Hypothalamus (tissue), 51 donors: ENCODE measurements at places on chromosomes 3 and 15.
A peak's percentile ranks its signal among the peaks of the same experiment; 100 is the strongest.

DNA sequence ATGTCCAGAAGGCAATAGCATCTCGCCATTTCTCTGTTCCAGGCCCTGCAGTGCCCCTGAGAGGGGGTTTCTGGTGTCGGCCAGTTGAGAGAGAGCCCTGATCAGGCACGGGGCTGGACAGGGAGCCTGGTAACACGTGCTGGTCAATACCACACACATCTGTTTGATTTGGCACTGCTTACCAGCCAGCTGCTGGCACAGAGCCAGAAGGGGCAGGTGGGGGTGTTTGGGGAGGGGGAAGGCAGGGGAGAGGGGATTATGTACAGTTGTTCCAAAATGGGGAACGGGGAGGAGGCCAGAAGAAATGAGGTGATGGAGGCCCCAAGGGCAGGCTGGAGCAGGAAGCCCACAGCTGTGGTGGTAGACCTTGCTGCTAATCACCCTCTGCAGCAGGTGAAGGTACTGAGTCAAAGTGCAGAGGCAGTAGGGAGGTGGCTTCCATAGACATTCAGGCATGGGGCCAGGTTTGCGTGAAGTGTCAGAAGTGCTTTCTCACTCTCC, 153.5 kb upstream of the LPP start:
- DNase-seq, result no peak

GRCh38 chr3:60659098-60659497, 592.2 kb downstream of the FHIT start:
- no peak for DNase-seq

DNA sequence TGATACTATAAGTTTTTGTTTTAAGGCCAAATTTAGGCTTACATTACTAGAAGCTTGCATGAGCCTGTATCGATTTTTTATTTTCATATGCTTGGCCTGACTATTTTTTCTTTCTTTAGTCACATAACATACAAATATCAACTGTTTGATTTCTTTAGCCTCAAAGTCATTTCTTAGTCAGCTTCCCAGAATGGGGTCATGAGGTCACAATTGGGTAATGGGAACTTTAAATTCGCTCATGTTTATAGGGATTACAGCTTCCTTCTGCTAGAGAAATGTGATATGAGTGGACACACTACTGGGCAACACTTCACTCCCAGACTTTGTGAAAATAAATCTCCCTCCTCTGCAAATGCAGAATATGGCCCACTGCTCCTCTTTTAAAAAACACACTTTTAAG, 9.1 kb upstream of the TIPARP start:
- DNase-seq, result no peak

GRCh38 chr3:43043071-43043766, 62.7 kb downstream of the POMGNT2 start:
- no peak for DNase-seq

DNA sequence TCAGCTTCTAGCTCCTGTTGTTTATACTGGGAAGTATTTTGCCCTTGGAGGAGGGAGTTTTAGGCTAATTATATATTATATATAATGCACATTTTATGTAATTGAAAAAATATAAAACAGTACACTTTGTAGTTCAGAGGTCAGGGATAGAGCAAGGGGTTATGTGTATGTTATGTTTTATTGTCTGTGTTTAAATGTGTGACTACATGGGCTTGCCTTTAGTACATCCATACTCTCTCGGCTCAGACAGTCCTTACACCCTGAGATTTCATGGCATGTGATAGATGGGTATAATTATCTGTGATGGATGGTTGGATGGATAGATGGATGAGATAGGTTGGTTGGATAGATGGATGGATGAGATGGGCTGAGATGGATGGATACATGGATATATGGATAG, 17.4 kb upstream of the ST3GAL6 start:
- DNase-seq, result no peak

GRCh38 chr15:40247406-40247971, 8.6 kb downstream of the PAK6 start:
- DNase-seq, result no peak

GRCh38 chr3:16904423-16905417, 20.0 kb downstream of the PLCL2 start:
- no peak for DNase-seq

DNA sequence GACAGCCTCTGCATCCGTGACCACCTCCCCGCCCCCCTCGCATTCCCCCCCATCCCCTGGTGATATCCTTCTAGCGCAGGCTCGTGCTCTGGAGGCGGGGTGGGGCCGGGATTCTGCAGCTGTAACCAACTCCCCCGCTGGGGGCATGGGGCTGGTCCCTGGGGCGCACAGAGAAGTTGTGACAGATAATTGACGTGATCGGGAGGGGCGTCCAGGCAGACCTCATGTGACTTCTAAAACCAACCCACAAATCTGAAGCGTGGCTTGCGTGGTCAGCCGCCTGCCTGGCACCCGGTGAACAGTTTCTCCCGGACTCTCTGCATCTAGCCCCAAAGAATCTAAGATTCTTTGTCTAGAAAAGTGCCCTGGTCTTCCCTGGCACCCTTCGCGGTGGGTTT, 100.6 kb upstream of the IGF1R start:
- DNase-seq, result no peak

GRCh38 chr3:76456322-76456721, 583.6 kb upstream of the ROBO2 start:
- DNase-seq, result no peak

GRCh38 chr15:89806559-89807550, 7.8 kb downstream of the ANPEP start:
- no peak for DNase-seq

DNA sequence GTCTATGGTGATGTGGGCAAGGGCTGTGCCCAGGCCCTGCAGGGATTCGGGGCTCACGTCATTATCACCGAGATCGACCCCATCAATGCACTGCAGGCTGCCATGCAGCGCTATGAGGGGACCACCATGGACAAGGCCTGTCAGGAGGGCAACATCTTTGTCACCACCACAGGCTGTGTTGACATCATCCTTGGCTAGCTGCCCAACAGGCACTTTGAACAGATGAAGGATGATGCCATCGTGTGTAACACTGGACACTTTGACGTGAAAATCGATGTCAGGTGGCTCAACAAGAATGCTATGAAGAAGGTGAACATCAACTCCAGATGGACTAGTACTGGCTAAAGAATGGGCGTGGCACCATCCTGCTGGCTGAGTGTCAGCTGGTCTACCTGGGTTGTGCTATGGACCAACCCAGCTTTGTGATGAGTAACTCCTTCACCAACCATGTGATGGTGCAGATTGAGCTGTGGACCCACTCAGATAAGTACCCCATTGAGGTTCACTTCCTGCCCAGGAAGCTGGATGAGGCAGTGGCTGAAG, 6.1 kb upstream of the USP8 start:
- DNase-seq, result no peak

DNA sequence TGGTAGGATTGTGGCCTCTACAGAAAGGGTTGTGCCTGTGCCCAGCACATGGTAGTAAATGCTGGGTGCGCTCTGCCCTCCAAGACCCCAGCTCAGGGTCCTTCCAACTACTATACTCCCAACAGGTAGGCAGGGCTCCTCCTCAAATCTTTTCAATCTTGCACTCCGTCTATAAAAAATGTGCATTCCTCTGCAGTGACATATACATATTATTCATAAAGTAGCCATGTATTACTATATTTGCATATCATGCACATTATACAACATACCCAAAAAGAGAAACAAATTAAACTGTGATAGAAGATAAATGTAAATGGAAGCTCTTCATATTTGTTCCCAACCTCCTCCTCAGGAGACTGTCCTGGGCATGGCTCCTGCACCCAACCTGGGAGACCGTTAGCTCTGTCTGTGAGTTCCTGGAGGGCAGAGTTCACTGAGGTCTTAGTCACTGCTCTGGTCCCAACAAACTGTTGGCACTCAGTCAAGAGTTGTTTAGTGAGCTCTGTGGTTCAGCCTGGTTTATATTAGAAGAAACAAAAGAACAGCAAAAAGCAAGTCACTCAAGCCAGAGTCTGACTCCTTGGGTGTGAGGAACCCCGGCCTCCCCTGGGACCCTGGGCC, 47.7 kb upstream of the GRIP2 start:
- DNase-seq, result no peak

DNA sequence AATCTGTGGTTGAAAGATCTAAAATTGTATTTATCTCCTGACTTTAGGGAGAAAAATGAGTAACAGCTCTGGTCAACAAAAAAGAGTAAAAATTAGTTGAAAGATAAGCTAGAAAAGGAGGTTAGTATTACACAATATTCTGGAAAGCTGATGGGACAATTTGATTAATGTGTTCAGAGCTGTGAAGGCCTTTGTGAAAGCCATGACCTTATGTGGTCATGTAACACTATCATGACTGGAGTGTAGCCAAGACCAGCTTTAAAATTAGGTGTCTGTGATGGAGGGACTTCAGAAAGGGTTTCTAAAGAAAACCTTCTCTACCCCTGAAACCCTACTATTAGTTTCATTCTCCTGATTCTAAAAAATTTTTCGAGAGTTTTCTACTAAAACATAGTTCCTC, 127.2 kb downstream of the NFKBIZ start:
- DNase-seq, result no peak

- DNase-seq, result no peak
These were observed 7.7 kb downstream of the CCR9 start for GRCh38 chr3:45894015-45894414.

DNA sequence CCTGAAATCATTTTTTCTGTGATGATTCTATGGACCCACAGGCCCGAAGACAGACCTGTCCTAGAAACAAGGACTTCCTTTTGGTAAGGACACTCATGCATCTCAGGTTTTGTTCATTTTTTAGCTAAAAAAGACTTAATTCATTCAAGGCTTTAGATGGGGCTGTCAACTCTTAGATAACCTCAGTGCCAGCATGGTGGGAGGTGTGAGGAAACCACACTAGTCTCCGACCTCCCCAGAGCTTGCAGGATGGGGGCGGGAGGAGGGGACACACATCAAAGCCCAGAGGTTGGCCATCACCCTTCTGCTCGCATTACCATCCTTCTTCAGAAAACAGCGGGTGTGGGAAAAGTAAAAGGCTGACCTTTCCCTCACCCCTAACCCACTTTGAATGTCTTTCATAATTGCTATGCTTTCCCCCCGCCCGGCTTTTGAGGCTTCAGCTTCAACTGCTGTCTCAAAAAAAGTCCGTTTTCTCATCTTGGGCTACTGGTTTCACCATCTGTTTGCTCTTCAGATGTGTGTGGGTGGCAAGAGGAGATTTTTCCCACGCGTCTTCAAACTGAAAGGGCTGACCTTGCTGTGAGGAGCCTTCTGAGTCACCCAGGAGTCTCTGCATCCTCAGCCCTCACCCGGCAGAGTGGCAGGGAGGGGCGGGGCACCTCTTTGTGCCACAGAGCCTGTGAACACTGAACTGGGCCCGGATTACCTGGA, 27.6 kb upstream of the CXCR6 start:
- DNase-seq, result no peak

DNA sequence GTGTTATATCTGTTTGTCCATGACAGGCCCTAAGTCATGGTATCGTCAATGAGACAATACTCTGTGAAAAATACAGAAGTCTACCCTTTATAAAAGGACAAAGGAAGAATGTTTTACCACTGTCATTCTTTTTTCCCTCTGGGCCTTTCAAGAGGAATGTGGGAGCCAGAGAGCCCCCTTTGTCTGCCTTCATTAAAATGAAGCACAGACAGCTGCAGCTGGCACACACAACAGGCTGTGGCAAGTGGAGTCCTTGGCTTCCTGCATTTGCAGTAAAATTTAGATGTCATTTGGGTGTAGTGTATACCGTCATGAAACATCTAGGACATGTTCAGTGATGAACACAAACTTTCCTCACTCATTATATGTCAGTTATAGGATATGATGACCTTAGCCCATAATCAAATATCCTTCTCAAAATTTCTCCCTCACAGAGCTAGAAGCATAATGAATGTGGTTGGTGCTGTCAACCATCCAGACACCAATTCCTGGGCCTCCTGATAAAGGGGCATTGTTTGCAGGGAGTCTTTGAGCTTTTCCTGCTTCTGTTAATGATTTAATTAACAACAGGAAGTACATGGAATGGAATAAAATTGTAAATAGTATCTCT, 76.4 kb downstream of the DHX36 start:
- DNase-seq, result no peak

DNA sequence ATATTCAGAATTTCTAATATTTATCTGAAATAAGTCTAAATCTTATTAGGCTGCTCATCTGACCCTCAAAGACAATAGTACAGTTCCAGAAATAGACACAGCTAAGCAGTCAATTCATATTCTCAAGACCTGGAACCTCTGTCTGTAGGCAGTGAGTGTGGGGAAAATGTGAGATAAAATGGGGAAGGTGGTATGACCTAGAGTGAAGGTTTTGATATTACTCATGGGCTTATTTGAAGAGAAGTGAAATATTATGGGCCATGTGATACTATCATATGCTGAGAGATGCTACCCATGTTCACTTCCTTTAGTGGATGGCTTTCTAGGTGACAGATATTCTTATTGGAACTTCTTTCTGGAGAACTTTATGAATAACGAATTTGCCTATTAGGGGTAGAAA, 33.5 kb downstream of the TGFBR2 start:
- DNase-seq, result no peak

DNA sequence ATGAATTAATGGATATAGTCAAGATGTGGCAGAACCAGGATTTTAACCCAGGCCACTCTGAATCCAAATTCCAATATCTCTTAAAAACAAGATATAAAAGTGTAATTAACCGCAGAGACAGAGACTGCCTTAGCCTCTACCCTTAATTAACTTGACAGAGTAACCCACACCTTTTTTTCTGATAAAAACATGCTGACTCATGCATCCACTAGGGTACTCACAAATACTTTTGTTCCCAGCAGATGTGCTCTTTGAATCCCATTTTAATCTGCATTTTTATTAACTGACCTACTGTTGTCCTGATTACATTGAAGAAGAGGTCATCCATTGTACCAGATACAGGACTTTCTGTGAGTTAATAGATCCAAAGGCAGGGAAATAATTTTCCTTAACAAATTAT, 278.3 kb downstream of the CHL1 start:
- no peak for DNase-seq

- DNase-seq, result no peak
These were observed 176.0 kb upstream of the BCHE start for GRCh38 chr3:166013073-166013679.

DNA sequence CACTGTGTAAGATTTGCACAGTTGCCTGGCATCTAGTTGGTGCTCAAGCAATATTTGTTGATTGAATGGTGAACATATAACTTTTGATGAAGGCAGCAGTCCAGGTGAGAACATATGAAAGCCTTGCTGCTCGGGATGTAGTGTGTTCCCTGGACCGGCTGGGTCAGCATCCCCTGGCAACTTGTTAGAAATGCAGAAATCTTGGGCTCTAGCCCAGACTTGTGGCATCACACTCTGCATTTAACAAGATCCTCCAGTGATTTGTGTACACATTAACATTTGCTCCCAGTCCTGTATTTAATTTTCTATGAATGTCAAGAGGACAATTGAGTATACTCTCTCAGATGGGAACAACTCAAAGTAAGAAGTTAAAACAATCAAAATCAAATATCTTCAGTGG, 69.0 kb upstream of the SAMMSON start:
- peak; percentile 76 for DNase-seq

- DNase-seq, result no peak
These were observed 370.4 kb upstream of the TGFBR2 start for GRCh38 chr3:30236011-30236410.

- no peak for DNase-seq
These were observed 584 bp upstream of the LARS2 start for GRCh38 chr3:45387636-45388348.

GRCh38 chr3:148262980-148263379, 434.7 kb upstream of the AGTR1 start:
- DNase-seq, result no peak

- no peak for DNase-seq
These were observed 27.9 kb downstream of the EIF1B start for GRCh38 chr3:40337136-40338108.
